ENCODE measurements at places on chromosomes 6 and 20.

- no peak for DNase-seq
These were observed 5.9 kb upstream of the TCEA2 start for GRCh38 chr20:64056889-64057627.

DNA sequence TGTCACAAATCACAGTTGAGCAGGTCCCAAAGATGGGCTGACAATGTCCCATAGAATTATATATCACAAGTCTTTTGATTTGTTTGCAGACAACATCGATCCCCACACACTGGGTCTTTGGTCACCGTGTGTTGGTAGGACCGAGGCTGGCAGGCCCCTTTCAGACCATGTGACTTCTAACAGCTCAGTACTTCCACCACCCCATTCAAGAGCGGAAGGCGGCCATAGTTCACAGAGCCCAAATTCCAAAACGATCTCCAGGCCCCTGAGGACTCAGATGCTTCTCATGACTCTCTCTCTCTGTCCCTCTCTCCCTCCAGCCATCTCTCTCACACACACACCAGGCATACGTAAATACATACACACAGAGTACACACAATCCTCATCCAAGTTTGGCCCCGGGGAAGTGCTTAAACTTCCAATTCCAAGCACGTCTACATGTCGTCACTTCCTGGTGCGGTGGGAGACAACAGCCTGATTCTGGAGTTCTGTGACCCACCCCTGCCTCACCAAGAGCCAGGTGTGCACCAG, 155.9 kb upstream of the INSM1 start:
- no peak for DNase-seq

DNA sequence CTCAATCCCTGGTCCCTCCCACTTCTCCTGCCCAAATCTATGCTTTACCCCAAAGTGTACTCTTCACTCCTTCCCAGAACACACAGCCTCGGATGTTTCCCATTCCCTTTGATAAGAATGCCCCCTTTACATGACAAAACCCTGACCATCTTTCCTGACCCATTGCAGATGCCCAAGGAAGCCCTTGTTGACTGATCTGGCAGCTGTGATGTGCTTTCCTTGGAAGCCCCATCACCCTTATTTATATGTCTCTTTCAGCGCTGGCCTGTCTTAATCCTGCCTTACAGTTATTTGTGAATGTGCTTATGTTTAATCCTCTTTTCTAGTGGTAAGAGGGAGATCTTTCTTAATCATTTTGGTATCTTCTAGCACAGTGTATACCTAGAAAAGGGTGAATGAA, 523.1 kb downstream of the CD83 start:
- DNase-seq, result no peak

GRCh38 chr6:121993362-121993761, 406.1 kb upstream of the HSF2 start:
- DNase-seq, result no peak

DNA sequence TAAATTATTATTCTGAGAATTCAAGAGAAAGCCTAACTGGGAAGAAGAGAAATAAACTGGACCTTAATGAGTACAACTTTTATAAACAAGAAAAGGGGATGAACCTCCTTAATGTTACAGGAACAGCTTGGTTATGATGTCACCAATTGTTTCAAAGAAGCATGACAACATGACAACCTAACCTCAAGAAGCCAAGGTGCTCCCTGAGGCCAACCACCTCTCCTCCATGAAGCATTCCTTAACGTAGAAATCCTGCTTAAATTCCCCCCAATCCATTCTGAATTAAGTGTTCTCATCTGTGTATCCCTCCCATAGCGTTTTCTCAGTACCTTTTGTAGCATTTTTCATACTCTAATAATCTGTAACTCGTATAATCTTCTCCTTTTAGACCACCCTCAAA, 1.7 kb downstream of the HBS1L start:
- no peak for DNase-seq

- no peak for DNase-seq
These were observed 38.4 kb upstream of the OCSTAMP start for GRCh38 chr20:46588532-46589511.

- DNase-seq, result no peak
These were observed 29.0 kb upstream of the DSN1 start for GRCh38 chr20:36802326-36803222.

GRCh38 chr6:77337392-77337791, 125.9 kb downstream of the HTR1B start:
- no peak for DNase-seq

- no peak for DNase-seq
These were observed 581.6 kb downstream of the HAO1 start for GRCh38 chr20:7358670-7359069.

DNA sequence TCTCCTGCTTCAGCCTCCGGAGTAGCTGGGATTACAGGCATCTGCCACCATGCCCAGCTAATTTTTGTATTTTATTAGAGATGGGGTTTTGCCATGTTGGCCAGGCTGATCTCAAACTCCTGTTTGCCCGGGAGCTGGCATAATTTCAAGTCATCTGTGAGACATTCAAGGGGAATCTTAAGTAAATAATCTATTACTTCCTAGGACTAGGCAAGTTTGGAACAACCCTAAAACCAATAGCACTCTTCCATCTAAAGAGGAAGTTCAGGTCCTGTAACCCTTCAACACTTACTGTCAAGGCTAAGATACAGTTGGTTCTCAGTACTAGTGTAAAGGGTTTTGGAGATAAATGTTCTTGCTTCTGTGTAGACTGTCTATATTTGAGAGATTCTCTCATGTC, 267.8 kb upstream of the IRAK1BP1 start:
- DNase-seq, result no peak

GRCh38 chr6:13447949-13448724, 39.3 kb downstream of the GFOD1 start:
- DNase-seq, result no peak

DNA sequence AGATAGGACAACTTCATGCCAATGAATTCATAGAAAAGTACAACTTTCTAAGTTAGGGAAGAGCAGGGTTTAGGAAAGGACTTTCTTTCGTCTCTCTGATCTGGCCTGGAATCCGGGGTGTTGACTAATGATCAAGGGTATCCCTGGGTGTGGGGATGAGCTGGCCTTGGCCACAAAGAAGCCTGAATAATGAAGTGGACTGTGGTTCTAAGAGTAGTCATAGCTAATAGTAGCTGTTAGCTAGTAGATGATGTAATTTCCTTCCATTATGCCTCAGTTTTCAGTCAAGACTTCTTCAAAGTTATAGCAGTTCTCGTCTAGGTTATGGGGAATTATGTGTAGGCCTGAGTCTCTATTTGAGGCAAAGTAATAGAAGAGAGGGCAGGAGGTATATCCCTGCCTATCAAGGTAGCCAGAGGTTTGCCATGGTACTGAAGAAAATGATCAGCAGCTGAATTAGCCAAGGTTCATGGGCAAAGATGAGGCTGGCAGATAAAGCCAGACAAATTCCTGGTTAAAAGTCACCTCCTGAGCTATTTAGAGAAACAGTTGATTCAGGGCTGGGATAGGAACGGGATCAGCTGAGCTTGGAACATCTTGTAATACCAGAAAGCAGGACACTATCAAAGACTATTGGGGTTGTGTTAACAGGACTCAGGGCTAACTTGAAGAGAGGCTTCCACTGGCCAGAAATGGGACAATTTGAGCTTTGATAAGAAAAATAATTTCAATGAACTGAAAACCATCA, 18.7 kb upstream of the TRPC4AP start:
- DNase-seq, result no peak

GRCh38 chr6:4017058-4017739, 61.7 kb downstream of the FAM217A start:
- DNase-seq, result no peak

Measured in germinal center (tissue), 1 donor.